NCI-H526 treated with DMSO at 0.1 percent for 48 hours (cell line): ENCODE measurements at places on chromosomes 2 and 18.

- no peak for DNase-seq
Measured at GRCh38 chr2:235839974-235840373, 328.2 kb downstream of the GBX2 start.

GRCh38 chr2:241728000-241728399 is 6.4 kb upstream of the D2HGDH start:
- no peak for DNase-seq

GRCh38 chr18:463827-464541 is 36.5 kb downstream of the COLEC12 start:
- DNase-seq: no peak

GRCh38 chr2:216960671-216961268 is 100.9 kb upstream of the TNP1 start:
- no peak for DNase-seq

DNA sequence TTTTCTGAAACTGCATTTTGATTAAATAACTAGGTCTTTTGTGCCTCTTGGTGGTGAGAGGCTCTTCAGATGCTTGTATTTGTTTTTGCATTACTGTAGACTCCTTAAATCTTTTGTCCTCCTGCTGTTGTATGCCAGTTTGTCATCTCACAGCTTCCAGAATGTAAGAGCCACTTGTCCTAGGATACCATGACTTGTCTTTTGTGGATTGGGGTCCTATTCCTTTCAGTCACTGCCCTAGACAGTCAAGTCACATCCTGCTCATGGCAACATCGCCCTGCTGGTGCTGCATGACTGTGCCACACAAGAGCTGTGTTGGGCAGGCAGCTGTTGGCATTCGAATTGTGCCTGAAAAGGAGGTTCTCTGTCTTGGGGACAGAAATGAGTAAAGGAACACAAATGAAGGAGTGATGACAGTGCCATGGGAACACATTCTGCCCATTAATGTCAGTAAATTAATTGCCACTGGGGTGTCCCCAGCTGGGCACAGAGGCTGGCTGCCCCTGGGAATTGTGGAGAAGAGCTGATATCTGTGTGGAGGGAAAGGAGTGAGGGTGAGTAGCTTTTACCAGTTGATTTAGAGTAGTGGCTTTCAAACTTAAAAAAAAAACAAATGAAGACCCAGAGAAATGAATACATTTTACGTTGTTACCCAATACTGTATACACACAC is 140.3 kb downstream of the ARL6IP6 start:
- no peak for DNase-seq

GRCh38 chr2:54106631-54107454 is 8.6 kb upstream of the ACYP2 start:
- peak; percentile 63 for DNase-seq

- DNase-seq: no peak
Measured at GRCh38 chr2:156845806-156846558, 409.8 kb downstream of the GPD2 start.

DNA sequence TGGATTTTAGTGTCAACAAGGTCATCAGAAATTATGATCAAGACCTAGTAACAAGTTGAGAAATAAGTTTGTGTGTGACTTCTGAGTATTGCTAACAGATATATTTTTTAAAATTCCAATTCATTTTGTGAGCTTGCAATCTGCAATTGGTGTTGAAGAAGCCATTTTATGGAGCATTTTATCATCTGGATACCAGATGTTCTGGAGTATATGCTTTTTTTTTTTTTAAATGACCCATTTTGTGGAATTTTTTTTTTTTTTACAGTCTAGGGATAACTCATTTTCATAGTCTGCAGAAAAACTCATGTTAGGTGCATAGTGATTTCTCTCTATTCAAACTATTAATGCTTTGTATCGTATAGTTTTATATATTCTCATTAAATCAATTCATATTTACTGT is 12.6 kb downstream of the QPCT start:
- DNase-seq: no peak

- DNase-seq: no peak
Measured at GRCh38 chr2:222459983-222460382, 35.6 kb downstream of the SGPP2 start.

GRCh38 chr2:42754021-42754775 is 9.7 kb downstream of the OXER1 start:
- no peak for DNase-seq

DNA sequence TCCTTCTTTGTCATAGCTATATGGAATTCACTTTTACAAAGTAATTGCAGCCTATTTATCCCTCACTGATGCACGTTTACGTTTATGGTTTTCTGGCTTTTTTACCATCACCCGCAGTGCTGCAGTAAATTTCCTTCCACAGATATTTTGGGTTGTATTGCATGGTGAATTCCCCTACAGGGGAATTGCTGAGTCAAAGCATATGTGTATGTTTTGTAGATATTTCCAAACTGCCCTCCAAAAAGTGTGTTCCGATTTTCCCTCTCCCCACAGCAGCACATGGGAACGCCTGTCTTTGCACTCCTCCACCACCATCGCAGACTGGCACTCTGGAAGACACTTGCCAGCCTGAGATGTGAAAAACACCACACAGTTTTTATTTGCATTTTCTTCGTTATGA is 80.6 kb upstream of the UXS1 start:
- DNase-seq: no peak

GRCh38 chr2:204468746-204469429 is 76.4 kb upstream of the PARD3B start:
- DNase-seq: no peak
